ENCODE measurements at places on chromosomes 7 and 10.
A peak's percentile ranks its signal among the peaks of the same experiment; 100 is the strongest.

DNA sequence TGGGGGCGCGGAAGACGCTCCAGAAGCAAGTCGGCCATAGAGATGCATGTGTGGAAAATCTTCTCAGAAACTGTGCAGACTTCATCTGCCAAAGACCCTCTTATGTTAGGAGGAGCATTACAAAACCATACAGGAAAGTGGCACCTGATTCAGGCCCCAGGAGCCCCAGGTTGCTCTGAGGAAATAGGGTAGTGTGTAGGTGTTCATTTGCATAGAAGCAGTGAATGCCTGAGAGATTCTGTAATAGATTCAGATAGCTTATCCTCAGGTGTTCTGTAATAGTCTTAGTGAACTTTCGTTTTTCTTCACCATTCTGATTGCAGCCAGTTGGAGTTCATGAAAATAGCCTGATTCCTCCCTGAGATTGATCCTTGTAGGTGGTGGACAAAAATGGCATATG is 106.4 kb upstream of the GJD4 start:
- DNase-seq: no peak

GRCh38 chr10:118856106-118856505 is 101.3 kb upstream of the CACUL1 start:
- no peak for DNase-seq

DNA sequence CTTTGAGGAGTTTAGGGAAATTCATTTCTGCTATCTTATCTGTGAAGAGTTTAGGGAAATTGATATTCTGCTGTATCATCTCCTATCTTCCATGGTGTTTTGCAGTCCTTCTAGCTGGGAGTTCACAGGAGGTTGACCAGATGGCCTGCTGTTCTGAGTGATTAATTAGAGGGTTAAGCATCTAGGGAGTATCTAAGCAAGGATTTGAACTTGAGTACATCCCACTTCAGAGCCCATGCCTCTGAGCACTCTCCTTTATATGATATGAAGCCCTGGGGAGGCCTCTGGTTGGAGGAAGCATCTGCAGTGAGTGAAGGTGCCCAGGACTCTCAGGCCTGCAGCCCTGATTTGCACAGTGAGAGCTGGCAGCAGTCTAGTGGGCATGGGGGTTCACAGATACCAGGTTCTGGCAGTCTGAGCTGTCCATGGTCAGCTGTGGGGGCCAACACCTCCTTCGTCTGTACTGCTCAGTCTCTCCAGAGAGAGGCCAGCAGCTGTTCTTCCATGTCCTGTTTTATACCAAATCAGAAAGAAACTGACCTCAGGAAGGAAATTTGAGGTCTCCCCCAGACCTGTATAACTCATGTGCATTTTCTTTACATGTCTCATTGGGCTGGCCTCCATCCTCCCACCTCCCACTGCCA is 156.9 kb downstream of the PLCE1 start:
- no peak for DNase-seq

GRCh38 chr10:95814011-95814727 is 58.2 kb downstream of the ENTPD1 start:
- DNase-seq: peak; percentile 68

DNA sequence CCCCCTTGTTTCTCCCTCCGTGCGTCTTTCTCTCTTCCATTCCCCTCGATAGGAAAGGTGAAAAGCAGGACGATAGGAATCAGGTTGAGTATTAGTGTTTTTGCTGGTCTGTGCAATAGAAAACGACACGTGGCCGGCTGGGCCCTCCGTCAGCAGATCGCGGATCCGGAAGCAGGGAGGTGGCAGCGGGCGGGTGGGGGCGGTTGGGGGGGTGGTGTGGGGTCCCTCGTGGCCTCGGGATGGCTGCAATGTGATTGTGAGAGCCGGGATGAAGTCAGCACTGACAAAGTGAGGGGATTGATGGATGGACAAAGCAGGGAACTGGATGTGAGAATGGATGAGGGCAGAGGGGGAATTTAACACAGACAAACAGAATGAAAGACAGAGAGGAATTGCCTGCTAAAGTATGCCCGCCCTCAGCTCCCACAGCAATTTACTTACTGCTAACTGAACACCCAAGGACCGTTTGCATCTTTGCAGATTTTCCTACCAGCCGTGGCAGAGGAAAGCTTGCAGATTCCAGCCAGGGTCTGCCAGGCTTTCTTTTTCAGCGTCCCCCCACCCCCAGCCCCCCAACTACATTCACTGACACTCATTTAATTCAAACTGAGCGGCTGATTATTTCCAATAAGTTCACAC is 280.9 kb downstream of the LRMDA start:
- no peak for DNase-seq

Data from glomerular endothelial cell (primary cell).